Amygdala (tissue), 56 donors: ENCODE measurements at places on chromosomes 7 and 10.

DNA sequence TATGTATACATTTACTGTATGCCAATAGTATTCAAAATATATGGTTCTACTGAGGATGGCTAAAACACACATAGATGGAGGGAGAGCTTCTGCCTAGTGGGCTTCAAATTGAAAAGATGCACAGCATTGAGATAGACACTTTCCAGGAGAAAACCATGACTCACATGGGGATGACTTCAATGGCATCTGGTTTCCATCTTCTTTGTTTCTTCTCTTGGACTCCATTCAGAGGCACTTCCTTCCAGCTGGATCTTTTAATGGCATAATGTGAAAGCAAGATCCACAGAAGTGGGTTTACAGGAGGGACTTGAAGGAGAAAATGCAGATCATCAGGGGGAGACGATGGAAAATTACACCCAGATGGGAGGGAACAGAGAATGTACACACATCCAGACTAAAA is 84.9 kb downstream of the ZNF365 start:
- DNase-seq, result no peak

GRCh38 chr10:78757344-78757925 is 311.3 kb upstream of the ZMIZ1 start:
- DNase-seq, result no peak

DNA sequence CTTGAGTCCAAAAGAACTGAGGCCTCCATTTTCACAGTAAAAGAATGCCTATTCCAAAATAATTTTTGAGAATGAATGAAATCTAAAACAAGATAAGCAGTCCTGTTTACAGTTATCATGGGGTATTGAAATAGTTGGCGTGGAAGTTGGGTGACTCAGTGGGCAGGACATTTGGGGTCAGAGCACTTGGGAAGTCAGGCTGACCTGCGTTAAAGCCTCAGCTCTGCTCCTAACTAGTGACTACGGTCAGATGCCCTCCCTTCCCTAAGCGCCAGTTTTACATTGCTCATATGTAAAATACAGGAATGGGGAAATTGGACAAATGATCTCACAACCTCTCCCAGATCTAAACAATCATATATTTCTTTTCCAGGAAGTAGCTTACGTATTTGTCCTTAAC is 2.3 kb upstream of the PAPSS2 start:
- no peak for DNase-seq

DNA sequence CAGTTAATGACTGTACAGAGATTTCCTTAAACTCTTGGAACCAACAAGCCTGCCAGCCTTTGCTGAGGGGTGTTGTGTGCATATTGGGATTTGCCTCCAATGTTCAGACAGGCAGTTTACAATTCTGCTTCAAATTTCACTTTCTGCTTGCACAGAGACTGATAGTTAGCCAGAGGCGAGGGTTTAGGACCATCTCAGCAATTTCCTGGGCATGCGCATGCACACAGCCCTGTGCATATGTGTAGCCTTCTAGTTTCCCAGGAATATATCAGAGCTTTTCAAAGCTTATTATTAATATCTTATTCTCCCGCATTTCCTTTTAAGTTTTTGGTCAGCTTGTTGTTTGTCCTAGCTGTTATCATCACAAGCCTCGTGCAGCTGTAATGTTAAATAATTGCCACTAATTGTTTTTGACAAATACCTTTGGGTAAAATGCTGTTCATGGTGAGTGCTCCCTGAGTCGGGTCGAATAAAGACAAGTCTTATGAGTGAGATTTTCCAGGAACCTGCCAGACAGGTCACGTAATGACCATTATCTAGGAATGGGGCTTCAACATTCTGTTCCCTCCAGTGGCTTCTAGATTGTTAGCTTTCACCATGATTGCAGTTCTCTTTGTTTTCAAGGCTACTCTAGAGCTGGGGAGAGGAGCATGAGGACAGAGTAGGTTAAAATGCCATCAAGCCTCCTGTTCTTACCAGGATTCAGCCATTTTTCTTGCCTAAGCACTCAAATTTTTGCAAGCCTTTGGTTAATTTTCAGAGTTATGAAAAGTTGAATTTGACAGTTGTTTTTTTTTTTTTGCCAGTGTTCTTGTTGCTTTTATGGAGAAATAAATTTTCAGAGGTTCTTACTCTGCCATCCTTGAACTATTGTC is 24.1 kb upstream of the DNAJC1 start:
- DNase-seq, result no peak

DNA sequence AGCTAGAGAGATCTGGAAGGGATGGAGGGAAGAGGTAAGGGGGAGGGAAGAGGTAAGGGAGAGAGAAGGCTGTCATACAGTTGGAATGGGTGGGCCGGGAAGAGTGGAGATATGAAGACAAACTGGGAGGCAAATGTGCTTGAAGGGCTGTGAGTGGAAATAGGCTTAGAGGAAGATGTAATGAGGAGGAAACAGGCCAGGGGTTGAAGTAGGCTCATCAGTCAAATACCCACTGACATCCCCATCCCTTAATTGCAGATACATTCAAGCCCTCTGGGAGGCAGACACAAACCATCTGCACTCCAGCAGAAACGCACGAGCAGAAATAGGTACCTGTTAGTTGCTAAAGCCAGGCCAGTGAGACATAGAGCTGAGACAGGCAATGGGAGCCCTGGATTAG is 2.1 kb downstream of the SYNPO2L start:
- DNase-seq, result no peak

GRCh38 chr10:26198119-26198518 is 18.5 kb upstream of the GAD2 start:
- no peak for DNase-seq

DNA sequence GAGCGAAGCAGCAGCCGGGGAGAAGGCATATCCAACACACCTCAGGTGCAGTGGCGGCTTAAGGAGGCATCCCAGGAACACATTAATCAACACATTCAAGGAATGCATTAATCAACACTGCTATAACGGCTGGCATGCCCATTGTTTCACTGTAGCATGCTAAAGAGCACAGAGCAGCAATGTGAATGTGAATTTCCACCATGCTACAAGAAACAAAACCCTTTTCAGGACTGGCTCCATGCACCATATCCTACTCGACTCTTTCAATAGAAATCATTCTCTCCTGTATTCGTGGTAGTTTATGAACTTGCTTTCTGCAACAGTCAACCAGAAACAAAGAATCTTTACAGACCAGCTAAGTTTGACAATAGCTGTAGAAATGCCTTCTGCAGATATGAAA is 149.0 kb downstream of the NRCAM start:
- no peak for DNase-seq

DNA sequence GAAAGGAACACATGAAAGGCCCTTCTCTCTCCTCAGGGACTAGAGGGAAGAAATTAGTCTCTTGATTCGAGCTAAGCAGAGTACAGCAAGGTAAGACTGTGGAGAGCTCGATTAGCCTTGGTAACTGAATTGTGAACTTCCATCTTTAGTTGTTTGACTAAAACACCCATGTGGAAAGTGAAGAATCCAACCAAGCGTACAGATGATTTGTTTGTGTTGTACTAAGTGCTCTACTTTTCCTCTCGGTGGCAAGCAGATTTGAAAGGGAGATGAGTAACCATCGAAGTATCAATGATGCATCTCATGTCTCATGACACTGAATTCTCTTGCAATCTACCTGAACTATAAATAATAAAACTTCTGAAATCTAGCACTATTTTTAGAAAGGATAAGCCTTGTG is 80.7 kb downstream of the FZD1 start:
- DNase-seq, result no peak

DNA sequence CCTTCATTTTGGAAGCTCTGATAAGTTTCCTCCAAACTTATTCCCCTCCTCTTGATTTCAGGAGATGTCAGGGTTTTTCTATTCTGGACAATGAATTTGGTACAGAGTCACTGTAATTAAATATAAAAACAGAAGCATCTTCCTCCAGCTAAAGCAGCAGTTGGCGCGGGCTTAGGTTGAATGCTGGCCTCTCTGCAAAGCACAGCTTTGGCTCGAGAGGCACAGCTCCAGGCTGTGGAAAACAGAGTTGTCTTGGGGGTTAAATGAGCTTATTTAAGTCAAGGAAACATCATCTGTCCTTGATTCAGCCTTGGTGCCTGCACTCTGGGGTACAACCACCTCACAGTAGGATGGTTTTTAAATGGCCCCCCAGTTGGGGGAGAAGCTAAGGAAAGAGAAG is 35.0 kb upstream of the PDCD4 start:
- no peak for DNase-seq

DNA sequence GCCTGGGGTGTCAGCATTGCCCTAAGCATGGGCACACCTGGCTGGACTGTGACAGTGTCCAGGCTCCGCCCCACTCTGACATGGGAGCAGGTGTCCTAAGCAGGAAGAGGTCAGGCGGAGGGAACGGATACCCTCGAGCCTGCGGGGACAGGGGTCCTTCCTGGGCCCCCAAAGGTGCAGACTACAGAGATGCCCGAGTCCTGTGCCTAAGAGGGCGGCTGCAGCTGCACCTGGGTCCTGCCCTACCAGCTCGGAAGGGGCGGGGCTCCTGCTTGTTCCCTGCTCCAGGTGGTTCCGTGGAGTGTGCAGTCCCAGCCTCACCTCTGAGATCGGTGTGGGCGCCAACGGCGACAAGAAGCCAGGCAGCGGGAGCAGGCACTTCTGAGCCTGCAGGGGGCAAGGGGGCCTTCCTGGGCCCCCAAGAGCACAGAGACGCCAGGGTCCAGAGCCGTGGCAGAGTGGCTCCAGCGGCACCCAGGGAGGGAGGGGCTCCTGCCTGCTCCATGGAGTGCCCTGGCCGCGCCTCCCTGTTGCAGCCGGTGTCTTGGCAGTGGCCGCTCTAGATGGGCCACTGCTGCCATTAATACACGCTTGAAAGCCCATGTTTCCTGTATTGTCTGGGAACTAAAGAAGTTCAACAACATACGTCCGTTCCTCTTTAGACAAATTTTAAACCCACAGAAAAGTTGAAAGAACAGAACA is 64.5 kb upstream of the CACNA2D1 start:
- no peak for DNase-seq

DNA sequence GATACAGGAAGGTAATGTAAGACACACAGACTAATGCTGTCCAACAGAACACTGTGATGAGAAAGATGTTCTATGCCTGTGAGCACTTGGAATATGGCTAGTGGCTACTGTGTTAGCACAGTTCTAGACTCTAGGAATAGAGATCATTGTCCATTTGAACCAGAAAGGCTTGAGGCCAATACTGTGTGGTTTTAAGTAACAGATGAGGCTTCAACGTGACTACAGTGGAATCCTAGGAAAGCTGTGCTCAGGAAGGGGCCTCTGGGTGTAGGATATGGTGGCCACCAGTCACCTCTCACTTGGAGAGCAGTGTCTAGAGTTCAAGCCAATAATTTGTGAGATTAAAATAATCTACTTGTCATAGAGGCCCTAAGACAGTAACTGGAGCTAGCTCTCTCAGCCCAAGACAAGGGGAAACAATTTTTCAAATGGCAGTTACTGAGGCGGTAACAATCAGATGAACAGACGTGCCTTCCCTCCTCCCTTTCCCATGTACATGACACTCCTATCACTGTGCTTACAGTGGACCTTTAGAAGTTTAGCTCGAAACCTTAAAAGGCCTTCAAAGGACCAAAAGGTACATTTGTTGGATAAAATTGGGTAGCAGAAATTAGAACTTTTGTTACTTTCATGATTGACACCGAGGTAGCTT is 10.2 kb downstream of the ZDHHC16 start:
- DNase-seq, result no peak
